ENCODE measurements at places on chromosomes 12 and 14.
A peak's percentile ranks its signal among the peaks of the same experiment; 100 is the strongest.

DNA sequence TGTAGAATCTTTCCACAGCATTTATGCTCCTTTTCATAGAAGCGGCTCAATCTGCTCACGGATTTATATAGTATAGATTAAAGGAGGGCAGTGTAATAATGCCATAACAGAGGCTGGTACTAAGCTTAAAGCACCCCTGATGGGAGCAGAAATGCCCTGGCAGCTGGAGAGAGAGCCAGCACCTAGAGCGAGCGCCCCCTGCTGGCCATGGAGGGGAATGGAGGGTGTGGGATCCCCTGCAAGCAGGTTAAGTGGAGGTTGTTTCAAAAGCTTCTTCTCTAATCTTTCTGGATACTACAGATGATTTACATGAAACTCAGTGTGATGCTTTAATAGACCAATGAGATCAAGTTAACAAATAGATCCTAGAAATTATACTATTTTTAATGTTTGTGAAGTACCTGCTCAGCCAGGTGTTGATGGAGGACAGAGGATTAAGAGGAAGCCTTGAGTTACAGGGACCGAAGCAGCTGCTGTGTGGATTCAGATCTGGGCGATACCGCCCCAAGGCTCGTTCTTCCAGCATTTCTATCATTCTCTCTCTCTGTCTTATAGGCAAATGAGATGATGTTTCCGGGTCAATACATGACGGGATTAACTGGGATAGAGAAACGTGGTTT, 1519.3 kb upstream of the TMEM132C start:
- peak; percentile 57 for DNase-seq

DNA sequence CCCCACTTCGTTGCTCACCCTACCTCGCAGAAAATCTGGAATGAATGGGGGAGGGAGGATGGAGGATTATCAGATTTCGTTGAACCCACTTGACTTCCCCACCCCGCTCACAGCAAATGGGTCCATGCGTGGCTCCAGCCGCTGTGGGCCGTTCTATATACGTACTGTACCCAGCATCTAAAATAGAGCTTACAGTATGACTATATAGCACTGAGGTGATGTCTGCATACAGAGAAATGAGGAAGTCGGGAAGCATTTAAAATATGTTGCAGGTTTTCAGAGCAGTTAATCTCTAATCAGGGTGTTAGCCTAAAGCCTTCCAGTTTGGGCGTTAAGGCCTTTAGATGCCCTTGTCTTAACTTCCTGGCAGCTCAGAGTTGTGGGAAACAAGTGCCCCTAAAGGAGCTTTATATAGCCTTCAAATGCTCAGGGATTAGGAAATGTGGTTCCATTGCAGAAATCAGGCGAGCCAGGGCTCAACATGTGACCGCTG, 1.4 kb downstream of the BICDL1 start:
- DNase-seq, result peak; percentile 21

- DNase-seq, result no peak
Observed at GRCh38 chr14:92481811-92482555, 31.6 kb upstream of the RIN3 start.

DNA sequence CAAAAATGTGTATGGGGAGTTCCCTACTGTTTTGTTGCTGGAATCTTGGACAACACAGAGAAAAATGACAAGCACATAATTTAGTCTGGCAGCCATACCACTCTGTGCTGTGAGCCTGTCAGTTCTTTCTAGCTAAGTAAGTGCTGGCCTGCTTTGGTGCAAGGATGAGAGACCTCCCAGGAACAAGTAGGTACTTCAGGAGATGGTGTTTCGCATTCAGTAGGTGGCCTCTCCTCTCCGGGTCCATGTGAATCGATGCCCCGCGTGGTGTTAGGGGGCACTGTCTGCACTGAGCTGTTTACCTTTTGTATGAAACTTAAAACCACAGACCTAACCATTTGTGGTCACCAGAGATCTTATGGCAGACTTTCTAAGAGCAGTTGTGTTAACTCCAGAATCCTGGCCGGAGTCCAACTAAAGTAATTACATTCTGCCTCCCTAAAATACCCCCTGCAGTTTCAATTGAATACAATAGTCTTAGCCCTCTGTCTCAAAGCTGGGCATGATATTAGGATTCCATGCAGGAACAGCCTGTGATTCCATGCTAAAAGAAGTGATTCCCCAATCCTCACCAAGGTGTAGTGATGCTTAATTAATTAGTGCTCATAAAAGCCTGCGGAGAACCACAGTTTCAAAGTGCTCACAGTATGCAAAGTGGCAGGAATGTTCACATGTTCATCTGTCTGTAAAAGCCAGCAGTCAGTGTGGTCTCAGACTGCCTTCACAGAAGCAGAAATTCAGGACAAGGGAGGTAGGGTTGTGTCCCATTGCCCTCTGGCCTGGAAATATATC, 64.2 kb downstream of the LLPH start:
- DNase-seq, result no peak

GRCh38 chr12:109619002-109619604, 45.5 kb downstream of the MVK start:
- no peak for DNase-seq

GRCh38 chr14:68695326-68695768, 97.5 kb downstream of the ZFP36L1 start:
- DNase-seq, result peak; percentile 51

GRCh38 chr12:6082613-6083012, 41.9 kb downstream of the VWF start:
- DNase-seq, result no peak

DNA sequence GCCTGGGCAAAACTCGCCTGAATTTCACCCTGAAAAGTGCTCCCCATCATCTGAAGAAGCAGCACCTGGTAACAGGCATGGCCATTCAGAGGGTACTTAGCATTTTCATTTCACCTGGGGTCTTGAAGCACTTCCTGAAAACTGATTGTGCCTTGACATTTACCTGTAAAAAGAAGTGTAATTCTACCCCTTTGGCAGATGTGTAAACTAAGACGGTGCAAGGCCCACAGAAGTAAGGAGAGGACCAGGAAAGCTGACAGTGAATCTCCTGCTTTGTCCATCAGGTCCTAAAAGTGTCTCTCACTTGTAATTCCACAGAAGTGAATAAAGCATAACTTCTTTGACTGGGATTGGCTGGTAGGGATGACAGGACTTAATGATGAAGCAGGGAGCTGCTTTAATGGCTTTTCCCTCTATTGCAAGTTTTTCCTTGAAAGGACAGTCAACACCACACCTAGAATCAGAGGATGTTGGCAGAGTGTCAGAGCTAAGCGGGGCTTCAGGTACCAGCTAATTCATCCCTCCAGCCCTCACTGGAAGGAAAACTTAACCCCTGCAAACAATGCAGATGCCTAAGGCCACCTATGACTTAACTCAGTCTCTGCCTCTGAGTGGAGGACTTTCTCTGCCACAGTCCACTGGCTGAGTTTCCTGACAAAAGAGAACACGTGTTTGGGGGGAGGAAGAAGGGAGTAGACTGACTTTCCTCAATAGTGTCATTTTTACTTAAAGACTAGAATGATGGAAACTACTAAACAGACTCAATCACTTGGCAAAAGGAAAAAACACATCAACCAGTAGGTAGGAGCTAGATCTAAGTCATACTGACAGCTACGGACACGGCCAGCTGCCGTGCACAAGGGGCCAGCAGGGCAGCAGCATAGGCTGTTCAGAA, 74.7 kb downstream of the NUAK1 start:
- no peak for DNase-seq

DNA sequence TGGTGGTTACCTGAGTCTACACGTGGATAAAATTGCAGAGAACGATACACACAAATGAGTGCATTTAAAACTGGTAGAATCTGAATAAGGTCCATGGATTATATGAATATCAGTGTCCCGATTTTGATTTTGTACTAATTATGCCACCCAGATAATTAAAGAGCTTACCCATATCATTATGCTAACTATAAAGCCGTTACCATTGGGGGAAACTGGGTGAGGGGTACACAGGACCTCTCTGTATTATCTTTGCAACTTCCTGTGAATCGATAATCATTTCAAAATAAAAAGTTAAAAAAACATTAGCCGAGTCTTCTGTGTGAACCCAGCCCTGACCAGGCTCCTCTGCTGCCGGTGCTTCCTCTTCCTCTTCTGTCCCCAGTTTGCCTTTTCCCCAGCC, 107.1 kb downstream of the SMOC1 start:
- DNase-seq, result no peak

DNA sequence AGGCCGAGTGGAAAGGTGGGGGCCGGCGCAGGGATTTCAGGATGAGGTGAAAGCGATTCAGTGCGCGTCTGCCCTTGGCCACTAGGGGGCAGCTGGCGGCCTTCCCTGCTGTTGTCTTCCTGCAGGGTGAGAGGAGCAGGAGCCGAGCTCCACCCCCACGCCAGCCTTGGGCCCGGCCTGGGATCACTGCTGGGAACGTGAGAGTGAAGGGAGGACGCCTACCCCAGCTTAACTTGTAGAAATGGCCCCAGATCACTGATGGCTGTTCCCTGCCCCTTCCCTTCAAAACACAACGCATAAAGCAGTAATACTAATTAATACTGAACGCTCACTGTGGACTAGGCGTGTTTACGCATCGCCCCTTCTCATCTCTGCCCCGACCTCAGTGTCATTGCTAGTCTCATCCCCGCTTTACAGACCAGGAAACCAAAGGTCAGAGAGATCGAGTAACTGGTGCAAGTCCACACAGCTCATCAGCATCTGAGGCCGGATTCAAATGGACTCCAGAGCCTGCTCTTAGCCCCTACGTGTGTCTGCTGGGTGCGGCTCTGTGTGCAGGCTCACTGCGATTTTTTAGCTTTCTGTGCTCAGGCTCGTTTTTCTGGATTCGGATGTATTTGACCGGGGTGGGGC, 24.3 kb downstream of the MVK start:
- peak; percentile 59 for DNase-seq

DNA sequence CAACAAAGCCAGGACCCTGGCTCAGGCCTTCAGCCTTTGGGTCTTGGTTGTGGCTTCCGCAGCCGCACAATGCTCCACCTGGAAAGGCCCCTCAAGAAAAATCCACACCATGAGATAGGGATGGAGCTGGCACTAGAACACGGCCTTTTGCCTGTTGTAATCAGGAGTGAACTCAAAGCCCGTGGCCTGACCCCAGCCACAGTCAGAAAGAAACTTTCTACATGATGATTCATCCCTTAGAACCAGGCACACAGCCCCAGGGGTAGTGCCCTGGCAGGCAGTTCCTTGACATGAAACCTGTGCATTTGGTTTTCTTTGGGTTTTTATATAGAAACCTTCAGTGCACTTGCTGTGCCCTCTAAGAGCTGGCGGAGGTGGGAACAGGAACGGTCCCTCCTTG, 5.1 kb downstream of the CLMN start:
- peak; percentile 65 for DNase-seq

- DNase-seq, result no peak
Observed at GRCh38 chr14:40213701-40214100, 781.5 kb upstream of the FBXO33 start.

DNA sequence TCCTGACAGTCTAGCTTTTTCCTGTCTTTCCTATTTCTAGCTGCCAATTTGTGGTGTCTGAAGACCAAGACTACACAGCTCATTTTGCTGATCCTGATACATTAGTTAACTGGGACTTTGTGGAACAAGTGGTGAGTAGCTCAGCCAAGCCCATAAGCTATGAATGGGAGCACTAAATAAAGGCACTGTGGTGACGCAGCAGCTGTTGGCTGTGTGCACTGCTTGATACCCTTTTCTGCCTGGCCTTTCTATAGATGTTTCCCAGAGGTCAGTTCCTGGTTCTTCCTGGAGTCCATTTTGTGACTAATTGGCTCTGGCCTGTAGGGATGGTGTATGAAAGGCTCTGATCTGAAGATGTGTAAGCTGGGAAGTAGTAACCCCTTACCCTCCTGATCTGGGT, 20.5 kb downstream of the RNF10 start:
- no peak for DNase-seq

DNA sequence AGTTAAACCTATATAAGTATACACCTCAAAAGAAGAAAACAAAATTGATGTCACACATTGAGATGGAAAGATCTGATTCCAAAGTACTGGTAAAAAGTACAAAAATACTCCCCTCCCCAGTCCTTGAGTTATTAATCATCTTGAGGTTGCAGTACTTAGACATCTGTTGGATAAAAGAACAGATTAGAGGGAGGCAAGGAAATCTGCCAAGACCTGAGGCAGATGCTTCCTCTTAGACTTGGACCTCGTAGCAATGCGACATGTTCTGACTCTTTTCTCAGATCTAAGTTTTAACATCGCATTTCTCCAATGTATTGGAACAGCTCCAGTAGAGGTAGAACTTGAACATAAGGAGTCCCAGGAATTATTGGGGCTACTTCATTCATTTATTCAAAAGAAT, 187.9 kb upstream of the GRIN2B start:
- DNase-seq, result no peak

GRCh38 chr14:99519931-99520421, 38.8 kb downstream of the CCNK start:
- DNase-seq, result no peak

GRCh38 chr14:93748208-93749075, 39.8 kb downstream of the PRIMA1 start:
- no peak for DNase-seq

DNA sequence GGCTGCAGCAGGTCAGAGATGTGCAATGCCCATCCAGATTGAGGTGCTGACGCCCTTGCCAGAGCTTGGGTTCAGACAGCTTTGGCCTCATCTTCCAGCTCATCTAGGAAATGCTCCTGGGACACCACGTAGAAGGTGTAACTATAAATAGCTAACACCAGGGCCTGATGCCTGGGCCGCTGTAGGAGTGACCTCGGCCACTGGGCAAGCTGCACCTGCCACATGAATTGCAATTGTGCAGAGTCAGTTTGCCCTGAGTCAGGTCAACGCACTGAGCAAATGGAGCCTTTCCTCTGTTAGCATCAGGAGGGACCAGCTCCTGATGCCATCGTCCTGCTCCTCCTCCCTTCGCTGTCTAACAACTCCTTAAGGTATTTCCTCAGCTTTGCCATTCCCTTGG, 17.4 kb upstream of the DNM1L start:
- no peak for DNase-seq

GRCh38 chr12:67578976-67579661, 69.4 kb upstream of the DYRK2 start:
- no peak for DNase-seq

DNA sequence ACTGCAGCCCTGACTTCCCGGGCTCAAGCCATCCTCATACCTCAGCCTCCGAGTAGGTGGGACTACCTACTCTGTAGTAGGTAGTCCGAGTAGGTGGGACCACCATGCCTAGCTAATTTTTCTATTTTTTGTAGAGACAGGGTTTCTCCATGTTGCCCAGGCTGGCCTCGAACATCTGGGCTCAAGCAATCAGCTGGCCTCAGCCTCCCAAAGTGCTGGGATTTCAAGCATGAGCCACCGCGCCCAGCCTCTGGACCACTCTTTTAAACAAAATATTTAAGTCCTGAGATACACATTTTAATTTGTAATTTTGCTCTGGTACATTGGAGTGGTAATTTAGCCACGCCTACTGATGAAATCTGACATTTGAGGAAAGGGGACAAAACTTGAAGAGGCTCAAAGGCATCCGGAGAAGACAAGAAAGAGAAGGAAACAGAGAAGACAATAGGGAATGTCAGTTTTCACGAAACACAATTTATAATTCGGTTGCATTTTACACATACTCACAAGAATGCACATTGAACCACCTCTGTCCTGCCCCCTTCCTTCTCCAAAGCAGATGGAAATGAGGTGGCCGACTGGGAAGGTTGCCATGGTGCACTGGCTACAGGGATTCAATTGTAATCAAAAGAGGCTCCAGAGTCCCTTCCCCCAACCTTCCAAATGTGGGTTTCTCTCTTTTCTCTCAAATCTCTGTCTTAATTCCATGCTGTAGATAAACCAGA, 9.7 kb upstream of the TUBA1A start:
- no peak for DNase-seq
